Common myeloid progenitor, CD34-positive (primary cell): ENCODE measurements at places on chromosomes 4 and X.

DNA sequence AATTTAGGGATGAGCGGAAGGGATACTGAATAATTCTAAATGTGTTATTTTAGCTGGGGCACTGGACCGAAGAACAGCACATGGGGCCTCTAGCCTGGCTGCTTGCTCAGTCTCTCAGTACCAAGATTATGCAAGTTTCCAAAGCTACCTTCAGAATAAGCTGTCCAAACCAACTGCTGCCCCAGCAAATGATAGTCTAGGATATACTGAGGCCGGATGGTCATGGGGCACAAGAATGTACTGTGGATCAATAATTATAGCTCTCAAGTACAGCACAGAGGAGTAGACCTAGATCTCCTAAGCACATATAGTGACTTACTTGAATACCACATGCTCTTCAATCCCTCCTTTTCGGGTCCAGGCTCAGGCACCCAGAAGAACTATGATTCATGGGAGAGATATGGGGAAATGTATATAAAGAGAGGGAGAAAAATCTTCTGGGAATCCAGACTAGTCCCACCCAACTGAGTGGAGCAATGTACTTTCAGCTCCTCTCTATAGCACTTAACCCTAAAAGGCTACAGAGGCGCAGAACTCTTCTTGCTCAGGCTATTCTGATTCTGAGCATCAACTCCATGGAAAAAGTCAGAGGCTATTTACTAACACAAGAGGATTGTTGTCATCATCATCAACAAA is 160.3 kb upstream of the GPC4 start:
- no peak for DNase-seq

GRCh38 chr4:163415668-163416067 is 57.9 kb downstream of the TKTL2 start:
- no peak for DNase-seq

- DNase-seq: no peak
Observed at GRCh38 chrX:13094828-13095341, 50.5 kb upstream of the FAM9C start.

- no peak for DNase-seq
Observed at GRCh38 chr4:67593741-67594175, 35.2 kb downstream of the STAP1 start.

DNA sequence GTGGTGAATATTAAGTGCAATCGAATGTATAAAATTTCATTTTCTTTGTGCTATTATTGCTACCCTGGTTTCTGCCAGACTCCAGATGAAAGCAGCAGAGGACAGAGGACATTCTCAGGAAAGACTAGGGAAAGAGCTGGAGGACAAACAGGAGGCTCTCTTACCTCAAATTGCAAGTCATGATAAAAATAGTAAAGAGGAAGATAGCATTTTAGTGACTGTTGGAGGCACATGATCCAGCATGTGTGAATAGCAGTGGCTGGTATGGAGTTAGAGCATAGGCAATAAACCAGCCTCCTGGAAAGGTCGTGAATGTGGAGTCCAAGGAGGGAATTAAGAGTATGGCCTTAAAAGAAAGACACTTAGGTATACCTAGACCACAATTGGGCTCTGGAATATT is 1040.0 kb downstream of the STPG2 start:
- peak; percentile 1 for DNase-seq

GRCh38 chrX:141214196-141214595 is 28.1 kb downstream of the SPANXC start:
- no peak for DNase-seq

DNA sequence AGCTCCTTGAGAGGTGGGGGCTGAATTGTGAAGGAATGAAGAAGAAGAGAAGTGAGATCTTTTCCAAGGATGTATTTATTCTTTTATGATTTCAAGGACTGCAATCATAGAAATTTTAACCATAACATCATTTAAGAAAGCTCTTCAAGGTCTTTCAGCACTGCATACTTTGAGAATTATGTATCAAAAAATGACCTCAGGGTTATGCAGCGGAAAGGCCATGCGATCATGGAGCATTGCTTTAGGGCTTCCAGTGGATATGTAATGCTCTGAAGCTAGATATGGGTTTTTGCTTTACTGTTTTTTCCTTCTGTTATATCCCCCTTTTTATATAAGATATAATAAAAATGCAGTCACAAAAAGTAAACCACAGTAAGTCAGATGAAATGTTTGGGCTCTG is 38.7 kb downstream of the SGMS2 start:
- DNase-seq: no peak

GRCh38 chrX:106481341-106481740 is 130.4 kb upstream of the RADX start:
- DNase-seq: peak; percentile 33

DNA sequence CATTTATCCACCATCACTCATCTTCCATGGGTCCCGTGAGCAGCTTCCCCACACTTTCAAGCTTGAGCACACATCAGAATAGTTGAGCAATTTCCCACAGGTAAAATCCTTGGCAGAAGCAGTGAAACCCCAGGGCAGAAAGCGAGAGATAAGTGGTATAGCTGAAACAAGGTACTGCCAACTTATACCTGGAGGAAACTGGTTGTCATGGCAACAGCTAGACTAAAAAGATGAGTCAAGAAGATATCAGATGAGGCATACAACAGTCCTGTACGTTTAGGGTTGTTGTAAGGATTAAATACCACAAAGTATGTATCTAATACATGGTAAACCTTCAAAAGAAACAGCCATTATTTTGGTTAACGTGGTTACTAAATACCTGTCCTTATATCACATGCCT is 66.9 kb upstream of the PHOX2B start:
- DNase-seq: no peak

DNA sequence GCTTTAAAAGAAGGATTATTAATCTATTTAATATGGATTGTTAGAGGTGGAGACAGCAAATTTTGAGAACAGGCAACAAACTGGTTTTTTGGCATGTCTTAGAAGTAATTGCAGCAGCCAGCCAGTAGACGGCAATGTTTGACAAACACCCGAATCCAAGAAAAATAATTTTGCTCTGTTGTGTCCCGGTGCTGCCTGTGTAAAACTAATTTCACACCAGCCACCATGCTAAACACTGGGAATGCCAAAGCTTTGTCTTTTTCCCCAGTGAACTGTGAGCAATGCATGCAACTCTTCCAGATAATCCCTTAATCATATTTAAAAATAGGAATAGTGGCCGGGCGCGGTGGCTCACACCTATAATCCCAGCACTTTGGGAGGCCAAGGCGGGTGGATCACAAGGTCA is 25.9 kb downstream of the SMIM31 start:
- peak; percentile 51 for DNase-seq

- DNase-seq: no peak
Observed at GRCh38 chr4:151703401-151703800, 57.4 kb downstream of the GATB start.

DNA sequence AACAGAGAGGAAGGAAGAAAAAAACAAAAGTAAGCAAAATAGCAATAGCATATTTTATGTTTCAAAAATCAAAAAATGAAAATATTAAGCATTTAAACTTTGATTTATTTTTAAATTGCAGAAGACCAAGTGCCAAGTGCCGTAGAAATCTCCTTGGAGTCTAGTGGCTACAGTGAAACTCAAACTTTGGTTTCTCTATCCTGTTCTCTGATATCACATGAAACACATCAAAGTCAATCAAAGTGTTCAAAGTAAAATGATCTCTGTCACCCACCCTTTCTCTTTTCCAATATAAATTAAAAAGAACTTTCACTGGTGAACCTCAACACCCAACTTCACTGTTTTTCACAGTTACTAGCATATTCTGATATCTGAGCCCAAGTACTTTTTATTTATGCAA is 81.1 kb downstream of the HADH start:
- DNase-seq: no peak

DNA sequence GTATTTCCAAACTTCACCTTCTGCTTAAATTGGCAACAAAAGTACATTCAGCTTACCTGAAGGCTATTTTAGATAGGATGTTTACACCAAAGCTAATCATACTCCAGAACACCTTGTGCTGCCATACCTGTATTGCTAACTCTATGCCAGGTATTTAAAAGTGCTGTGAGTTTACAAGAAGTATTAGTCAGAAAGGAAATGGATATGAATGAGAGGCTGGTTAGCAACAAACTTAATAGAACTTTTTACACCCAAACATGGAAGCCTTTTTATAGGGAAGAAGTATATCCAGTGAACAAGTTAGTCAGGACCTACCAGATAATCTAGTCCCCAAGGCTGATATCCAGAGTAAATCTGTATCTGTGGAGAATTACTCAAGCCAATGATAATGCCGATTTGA is 131.2 kb upstream of the SPRY1 start:
- no peak for DNase-seq

DNA sequence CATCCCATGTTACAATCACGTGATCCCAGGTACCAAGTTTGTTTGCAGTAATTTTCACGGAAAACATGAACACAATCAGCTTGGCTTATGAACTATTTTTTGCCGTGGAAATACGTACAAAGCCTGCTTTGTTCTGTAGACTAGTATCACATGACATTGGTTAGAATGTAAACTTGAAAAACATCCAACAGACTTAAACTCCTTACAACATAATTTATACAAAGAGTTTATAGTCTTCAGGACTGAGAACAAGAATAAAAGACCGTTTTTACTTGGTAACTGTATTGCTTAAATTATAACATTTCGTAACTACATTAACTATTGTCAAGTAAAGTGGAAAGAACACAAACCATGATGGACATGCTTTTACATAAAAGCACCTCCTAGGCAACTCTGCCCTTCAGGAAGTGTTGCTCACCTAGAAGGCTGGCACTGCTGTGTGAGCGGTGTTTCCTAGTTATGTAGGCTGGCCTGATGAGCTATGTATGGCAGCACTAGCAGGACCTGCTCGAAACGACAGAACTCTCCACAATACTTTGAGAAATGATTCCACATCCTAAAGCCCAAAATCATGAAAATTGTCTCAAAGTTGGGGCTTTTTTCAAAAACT is 41.8 kb upstream of the WDR1 start:
- no peak for DNase-seq

- peak; percentile 73 for DNase-seq
Observed at GRCh38 chr4:77095101-77095821, 19.5 kb upstream of the CCNI start.

- DNase-seq: no peak
Observed at GRCh38 chr4:3740256-3740655, 25.9 kb upstream of the ADRA2C start.

DNA sequence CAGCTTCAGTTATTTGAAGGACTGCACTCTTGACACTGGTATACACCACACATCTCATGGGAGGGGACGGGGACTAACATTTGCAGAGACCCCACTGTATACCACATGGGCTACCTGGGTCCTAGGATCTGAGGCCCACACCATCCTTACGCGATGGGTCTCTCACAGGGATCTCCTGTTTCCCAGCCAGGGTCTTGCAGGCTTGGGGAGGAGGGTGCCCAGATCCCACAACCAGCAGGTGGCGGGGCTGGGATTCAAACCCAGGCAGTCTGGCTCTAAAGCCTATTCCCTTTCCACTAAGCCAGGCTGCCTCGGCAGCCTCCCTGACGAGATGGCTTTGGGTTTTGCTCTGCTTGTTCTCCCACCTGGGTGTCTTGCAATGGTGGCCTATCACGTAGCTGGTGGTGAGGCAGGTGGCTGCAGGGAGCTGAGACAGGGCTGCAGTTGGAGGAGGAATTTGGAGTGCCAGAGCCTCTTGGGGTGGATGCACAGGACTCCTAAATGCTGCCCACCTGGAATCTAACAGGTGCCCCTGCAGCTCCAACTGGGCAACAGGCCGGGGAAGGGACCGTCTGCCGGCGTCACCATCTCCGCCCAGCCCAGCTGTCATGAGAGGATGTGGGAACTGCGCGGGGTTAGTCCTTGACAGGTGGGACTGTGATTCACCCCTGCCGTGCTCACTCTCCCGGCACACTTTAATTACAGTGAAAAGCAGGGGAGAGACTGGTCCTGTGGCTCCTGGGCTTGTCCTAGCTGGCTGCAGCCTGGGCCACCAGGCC is 110.7 kb downstream of the PSAPL1 start:
- DNase-seq: no peak

DNA sequence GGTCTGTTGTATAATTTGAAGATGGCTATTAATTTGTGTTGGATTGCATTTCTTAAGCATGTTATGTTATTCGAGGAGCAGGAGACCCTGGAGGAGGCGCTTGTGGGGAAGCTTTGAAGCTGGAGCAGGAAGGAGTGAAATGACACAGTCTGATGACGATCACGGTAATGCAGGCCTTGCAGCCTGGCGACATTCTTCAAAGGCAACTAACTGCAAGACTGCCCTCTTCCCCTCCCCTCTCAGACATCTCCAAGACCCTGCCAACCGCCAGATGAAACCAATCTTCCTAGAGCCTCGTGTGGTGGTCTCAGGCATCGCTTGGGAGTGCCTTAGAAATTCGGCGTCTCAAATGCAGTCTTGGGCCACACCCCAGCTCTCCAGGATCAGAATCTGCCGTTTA is 16.1 kb downstream of the CLCN4 start:
- no peak for DNase-seq

DNA sequence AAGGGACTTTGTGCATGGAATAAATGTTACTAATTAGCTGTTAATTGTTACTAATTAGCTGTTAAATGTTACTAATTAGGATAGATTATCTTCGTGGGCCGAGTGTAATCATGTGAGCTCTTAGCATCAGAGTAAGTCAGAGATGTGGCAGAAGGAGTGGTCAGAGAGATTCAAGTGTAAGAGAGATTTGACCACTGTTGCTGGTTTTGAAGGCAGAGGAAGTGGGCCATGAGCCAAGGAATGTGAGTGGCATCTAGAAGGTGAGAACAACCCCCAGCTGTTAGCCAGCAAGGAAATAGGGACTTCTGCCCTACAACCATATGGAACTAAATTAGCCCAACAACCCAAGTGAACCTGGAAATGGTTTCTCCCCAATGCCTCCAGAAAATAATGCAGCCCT is 28.2 kb downstream of the ODAPH start:
- no peak for DNase-seq

- DNase-seq: no peak
Observed at GRCh38 chr4:86451560-86452330, 91.9 kb upstream of the MAPK10 start.

GRCh38 chr4:152579107-152579764 is 43.3 kb upstream of the FBXW7 start:
- DNase-seq: no peak

DNA sequence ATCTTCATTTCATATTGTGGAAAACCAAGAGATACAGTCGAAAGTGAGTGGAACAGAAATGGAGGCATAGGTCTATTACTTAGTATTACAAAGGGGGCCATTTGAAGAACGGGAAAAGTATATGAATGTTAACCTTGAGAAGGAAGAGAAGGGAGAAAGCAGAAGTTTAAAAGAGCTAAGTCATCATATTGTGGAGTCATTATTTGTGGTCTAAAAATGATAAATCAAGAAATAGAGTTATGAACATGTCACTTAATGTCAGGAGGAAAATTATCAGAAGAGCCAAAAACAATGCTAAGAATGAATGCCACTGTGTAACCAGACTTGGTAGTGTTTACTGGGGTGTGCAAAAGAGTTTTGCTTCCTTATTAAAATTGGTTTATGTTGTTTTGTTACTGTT is 589.5 kb upstream of the LCORL start:
- DNase-seq: peak; percentile 86

- DNase-seq: peak; percentile 62
Observed at GRCh38 chr4:76430519-76431388, 4.3 kb upstream of the SHROOM3 start.

- no peak for DNase-seq
Observed at GRCh38 chr4:183356173-183356830, 34.1 kb upstream of the CLDN24 start.

- peak; percentile 24 for DNase-seq
Observed at GRCh38 chrX:70960730-70961129, 29.8 kb upstream of the SLC7A3 start.
